NCI-H1092 (cell line): ENCODE measurements at places on chromosomes 2 and 18.

- DNase-seq = no peak
Observed at GRCh38 chr2:240624950-240625621, at the start of gene GPR35. Gene GPR35 (plus strand): TSS chr2:240625480. CDS start chr2:240629953, 4,473 bp downstream.

GRCh38 chr18:68445668-68446426 is 269.1 kb downstream of the TMX3 start:
- no peak for DNase-seq

DNA sequence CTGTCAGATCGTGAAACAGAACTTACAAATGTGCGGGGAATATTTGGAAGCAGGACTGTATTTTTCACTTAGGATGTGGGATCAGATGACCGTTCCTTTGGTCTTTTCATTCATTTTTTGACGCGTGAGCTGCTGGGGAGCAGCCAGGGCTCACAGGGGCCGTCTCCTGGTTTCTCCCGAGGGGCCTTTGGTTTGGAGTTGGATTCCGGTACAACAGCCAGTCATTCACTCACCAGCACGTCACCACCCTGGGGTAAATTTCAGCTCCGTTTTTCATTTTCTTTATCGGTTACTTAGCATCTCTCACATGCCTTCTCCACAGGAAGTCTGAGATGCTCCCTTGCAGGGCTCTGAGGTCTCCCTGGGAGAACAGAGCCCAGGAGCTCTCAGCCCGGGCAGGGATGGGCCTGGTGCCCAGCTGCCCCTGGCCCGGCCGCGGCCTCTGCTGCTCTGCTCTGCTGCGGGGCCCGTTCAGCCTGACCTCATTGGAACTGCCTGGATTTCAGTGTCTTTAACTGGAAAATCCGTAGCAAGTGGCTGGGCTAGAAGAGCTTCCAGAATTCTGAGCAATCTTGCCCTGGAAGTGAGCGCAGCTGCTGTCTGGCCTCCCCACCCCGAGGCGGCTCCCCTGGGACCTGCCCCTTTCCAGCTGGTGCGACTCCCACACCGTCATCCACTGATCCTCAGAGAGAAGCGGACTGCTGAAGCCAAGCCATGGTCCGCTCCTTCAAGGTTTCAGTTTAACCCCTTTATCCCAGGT is 335.6 kb downstream of the EIPR1 start:
- no peak for DNase-seq

DNA sequence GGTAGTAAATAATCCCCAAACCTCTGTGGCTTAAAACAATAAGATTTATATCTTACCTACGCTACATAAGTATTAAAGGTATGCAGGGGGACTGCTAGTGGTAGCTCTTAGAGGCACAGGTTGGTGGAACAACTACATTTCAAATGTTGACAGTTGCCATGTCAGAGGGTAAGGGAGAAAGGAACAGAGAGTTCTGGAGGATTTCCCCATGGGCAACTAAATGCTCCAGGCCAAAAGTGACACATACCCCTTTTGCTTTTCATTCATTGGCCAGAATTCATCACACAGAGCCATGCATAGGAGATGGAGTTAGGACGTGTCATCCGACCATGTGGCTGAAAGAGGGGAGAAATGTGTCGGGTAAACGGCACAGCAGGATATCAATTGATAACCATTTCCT is 133.2 kb downstream of the NAPG start:
- no peak for DNase-seq

DNA sequence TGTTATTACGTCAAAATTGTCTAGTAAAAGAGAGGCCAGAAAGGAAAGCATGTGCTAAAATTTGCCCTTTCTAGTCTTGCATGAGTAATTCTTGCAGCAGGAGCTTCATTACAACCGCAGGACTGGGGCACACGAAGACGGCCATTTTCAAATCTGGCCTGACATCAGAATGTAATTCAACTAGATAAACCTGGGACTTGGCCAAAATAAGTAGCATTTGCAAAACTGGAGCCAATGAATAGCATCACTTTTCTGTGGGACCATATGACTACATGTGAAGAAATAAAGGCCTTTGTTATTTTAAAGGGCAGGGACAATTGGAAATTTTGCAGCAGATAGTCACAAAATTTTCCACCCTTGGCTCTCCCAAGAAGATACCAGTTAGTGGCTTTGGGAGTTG is 3.0 kb upstream of the FZD7 start:
- no peak for DNase-seq

GRCh38 chr2:7703543-7704144 is 786.4 kb downstream of the RNF144A start:
- DNase-seq = no peak

GRCh38 chr2:86499326-86499725 is 58.2 kb downstream of the KDM3A start:
- no peak for DNase-seq

GRCh38 chr2:20519309-20519708 is 72.4 kb downstream of the RHOB start:
- no peak for DNase-seq

- no peak for DNase-seq
Observed at GRCh38 chr2:158969715-158970240, 1.3 kb downstream of the TANC1 start.

GRCh38 chr2:220590476-220590875 is 963.0 kb downstream of the SLC4A3 start:
- no peak for DNase-seq

DNA sequence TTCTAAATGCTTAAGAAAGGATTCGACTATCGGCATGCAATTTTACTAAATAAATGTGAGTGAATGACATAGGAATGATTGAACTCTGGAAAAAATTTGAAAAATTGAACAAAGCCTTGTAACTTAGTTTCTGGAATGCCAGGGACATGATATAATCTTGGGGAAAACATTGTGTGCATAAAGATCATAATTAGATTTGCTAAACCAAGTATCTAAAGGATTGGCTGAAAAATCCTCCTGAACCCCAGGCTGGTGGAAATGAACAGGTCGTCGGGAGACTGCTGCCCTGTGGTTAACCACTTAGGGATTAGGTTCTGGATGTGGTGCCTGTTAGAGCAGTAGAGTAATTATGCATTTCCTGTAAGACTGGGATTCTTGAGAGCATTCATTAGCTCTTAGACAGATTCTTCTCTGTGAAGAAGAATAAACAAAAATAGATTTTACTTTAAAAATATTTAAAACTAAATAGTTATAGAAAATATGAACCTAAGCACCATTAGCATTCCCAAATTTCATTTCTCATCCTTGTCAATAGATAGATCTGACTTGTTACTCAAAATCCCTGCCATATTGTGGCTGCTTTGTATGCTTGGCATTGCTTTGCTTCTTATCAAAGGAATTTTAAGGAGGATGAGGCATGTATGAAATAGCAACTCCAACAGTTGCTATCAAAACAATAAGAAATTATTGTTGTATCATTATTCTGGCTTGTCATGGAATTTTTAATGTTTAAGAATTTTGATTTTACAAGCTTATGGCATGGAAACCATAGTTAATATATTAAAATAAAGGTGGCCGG is 55.9 kb downstream of the LYPD6B start:
- no peak for DNase-seq

DNA sequence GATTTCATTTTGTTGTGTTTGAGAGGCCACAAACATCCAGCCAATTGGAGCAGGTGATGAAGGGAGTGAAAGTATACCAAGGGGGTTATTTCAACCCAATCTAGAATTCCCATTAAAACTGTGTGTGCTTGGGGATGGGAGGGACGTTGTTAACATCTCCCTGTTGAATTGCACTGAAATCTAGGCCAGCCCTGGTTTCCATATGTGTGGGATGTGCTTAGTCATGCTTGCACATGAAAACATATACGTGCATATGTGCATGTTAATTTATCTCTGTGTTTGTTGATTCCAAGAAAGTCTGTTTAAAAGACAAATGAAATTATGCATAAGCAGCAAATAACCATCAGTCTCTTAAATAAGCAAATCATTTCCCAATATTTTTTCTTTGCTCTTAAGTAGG is 5.6 kb downstream of the CELF4 start:
- DNase-seq = no peak

DNA sequence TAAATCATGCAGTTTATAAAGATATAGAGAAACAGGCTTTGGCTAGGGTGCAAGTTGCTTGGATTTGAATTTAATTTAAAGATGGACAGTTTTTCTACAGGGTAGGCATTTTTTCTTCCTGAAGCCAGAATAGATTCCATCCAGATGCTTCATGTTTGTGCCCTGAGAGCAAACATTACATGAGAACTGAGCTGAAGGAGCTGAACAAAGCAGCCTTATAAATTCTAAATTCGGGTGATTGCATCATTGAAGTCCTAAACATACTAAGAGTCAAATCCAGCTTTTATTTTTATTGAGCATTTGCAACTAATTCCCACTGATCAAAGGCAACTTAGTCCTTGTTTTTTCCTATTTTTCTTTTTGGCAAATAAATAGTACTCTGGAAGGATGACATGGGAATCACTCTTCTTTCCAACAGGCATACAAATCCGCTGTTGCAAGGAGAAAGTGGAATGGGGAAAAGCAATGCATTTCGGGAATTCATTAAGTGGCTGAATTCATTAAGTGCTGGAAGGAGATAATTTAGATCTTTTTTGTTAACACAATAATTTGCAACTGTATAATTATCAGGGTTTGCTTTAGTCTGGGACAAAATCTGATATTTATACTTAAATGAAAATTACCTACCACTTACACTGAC is 828.0 kb downstream of the SLC4A3 start:
- no peak for DNase-seq

DNA sequence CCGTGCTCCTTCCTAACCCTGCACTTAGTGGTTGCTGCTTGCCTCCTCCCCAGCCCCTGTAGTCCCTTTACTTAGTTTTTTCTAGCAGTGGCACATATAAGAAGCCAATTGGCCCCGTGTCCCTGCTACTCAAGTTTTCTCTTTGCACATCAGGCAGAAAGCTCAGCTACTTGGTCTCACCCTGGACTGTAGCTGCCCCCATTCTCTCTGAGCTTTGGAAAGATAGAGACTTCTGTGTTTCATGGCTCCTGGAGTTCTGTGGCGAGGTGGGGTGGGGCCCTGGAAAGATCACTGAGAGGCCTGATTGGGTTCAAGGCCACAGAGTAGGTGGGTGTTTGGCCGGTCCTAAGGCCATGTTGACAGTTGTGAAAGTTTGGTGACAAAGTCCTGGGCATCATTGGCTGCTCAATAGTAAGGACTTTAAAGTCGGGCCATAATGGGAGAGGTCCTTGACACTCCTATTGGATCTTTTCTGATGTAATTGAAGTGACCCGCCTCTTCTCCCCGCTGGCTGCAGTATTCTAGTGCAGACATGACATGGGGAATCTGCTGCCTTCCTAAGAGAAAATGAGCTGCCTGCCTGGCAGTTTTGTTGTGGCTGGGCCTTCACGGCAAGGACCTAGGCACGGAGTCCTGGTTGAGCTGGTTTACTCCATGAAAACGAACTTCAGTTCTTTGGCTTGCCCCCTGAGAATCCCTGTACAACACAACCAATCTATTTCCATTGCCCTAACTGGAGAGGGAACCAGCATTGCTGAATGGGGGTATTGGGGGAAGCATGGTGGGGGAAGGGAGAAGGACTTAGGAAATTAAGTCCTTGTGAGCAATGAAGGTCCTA is 26.2 kb upstream of the CYP27A1 start:
- no peak for DNase-seq

DNA sequence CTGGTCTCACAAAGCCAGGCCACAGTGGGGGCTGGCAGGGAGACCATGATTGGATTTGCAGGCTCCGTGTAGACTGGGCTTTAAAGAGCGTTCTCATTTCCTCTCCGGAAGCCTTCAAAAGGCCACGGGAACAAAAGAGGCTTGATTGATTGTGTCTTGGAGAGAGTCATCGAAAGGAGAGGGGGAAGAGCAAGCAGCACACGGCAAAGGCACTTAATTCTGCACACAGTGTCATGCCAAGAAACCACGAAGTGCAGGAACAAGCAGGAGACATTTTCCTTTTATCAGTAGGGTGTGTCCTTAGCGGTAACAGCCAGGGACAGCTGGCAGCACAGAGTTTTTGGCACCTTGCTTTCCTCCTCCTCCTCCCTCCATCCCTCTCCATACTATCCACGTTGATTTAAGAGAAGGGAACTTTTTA is 47.7 kb downstream of the GLI2 start:
- no peak for DNase-seq

- no peak for DNase-seq
Observed at GRCh38 chr2:160328811-160329527, 128.9 kb upstream of the ITGB6 start.

GRCh38 chr2:21438949-21439348 is 315.2 kb downstream of the TDRD15 start:
- no peak for DNase-seq

DNA sequence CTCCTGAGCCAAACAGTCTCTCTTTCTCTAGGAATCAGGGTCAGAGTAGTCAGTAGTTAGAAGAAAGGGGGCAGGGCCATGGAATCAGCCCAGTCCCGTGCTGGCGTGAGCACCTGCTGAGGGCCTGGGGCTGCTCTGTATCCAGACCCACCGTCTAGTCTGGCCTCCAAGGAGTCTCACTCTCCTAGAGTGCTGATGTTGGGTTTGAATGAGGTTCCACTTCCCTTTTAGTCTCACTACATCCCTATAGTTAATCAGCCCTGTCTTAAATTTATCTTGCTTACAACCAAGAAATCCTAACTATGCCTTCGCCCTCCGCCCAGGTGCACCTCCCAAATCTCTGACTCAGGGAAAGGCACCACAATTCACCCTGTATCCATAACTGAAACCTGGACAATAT is 13.4 kb upstream of the KCTD1 start:
- DNase-seq = no peak
